ENCODE measurements at places on chromosomes 16 and 17.
A peak's percentile ranks its signal among the peaks of the same experiment; 100 is the strongest.

- DNase-seq = no peak
These were observed 356.3 kb upstream of the SOX9 start for GRCh38 chr17:71764505-71764904.

DNA sequence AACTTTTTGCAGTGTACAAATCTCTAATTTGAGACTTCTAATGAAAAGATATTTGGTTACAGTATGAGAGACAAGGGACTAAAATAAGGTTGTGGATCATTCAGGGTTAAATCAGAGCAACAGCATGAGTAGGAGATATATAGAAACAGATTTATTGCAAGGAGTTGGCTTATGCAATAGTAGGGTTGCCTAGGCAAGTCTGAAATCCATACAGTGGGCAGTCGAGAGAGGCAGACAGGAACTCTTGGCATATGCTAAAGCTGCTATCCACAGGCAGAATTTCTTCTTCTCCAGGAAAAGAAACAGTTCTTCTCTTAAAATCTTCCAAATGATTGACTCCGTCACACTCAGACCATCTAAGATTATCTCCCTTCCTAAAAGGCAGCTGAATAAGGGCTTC lies 500.8 kb downstream of the MAF start:
- no peak for DNase-seq

DNA sequence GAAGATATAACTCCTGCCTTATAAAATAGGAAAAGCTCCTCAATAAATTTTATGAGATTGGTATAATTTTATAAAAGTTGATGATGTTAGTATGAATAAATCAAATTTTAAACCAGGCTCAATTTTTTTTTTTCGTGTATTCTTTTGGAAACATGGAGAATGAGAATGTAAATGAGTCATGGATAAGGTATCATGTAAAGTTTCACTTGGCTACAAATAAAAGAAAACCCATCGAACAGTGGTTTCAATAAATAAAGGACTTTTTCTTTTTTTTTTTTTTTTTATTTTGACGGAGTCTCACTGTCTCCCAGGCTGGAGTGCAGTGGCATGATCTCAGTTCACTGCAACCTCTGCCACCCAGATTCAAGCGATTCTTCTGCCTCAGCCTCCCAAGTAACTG lies 67.3 kb downstream of the PHKB start:
- no peak for DNase-seq

GRCh38 chr16:84349862-84350684 lies 18.3 kb upstream of the ATP2C2 start:
- no peak for DNase-seq

- no peak for DNase-seq
These were observed 99.3 kb upstream of the C17orf78 start for GRCh38 chr17:37276475-37276874.

DNA sequence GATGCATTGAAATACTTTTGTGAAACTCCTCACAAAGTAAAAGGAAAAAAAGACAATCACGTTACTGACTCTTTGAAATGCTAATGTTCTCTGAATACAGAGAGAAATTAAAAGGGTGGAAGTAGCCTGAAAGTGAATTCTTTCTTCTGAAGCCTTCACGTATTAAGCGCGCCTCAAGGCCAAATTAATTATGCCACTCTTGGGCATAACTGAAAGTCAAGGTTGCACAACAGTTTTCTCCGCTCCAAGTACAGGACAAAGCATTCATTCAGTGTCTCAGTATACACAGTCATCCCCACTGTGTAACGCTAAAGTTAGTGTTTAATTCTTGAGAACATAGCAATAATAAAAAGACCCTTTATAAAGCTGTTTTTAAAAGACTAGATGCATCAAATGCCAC lies 21.5 kb downstream of the PARN start:
- DNase-seq = no peak

DNA sequence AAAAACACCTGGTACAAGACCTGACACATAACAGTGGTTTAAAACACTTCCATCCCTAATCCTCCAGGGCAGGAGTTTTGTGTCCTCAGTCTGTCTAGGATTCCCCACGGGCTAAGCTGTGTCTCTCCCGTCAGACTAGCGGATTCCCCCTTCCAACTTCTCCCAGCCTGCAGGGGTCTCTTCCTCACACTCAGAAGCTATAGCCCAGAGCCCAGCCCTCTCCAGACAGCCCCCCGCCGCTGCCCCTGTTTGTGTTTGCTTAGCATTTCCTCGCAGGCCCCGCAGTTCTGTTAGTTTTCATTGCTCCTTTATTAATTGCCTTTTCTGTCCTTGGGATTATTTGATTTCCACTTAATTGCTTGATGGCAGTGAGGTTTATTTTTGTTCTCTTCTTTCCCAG lies 91.2 kb downstream of the TMEM132E start:
- no peak for DNase-seq

DNA sequence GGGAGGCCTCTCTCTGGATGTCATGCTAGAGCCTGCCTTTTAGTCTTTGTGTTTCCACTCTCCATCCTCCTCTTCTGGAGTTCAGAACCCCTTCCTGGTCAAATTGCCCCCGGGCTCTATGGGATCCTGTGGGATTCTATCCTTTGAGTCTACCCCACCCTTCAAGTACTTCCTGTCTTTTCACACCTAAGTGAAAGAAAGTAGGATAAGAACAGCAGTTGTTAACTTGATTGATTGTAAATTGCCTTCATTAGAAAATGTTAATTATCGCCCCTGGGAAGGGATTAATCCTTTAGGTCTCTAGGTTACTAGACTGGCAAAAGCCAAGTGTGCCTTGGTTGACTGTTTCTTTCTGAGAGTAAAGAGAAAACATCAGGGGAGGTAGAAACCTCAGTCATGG lies 30.1 kb downstream of the PRKCB start:
- DNase-seq = no peak

GRCh38 chr16:24504472-24505345 lies 34.7 kb upstream of the RBBP6 start:
- peak; percentile 17 for DNase-seq
